ENCODE measurements at places on chromosomes 5 and 9.

- DNase-seq = no peak
Observed at GRCh38 chr5:174692381-174692780, 32.0 kb upstream of the MSX2 start.

- DNase-seq = no peak
Observed at GRCh38 chr9:72564479-72565281, 43.3 kb downstream of the TMC1 start.

DNA sequence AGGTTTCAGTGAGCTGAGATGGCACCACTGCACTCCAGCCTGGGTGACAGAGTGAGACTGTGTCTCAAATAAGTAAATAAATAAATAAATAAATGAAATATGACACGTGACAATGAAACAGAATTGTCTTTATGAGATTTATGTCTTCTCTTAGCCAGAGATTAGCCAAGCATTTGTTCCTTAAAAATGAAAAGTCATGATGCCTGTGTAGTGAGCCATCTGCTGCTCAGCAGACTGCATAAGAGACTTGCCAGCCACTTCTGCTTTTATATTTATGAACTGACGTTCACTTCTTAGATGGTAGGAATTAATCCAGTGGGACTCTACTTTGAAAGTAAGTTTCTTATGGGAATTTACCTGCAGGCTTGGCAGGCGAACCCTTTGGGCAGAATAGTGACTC lies 227.4 kb downstream of the NR3C1 start:
- no peak for DNase-seq

- no peak for DNase-seq
Observed at GRCh38 chr9:115058684-115059315, 59.2 kb downstream of the TNC start.

DNA sequence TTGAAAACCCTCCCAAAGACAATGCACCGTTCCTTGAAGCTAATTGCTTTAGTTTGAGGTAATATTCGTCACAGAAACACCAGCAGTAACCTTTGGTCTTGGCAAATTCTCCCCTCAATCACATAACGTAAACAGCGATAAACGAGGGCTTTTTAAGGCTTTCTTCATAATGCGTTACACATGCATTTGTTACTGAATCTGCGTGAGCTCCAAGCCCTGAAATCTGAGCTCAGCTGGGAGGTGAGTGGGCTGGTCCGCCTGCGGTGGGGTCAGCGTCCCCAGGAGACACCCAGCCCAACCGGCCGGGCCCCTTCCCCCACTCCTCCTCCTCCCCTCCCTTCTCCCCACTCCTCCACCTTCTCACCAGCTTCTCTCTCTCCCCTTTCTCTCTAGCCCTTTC lies 91.1 kb downstream of the BARX1 start:
- no peak for DNase-seq

GRCh38 chr5:91132550-91132949 lies 250.6 kb downstream of the ARRDC3 start:
- no peak for DNase-seq

GRCh38 chr9:129716091-129716490 lies 36.8 kb downstream of the PTGES start:
- DNase-seq = no peak

- DNase-seq = no peak
Observed at GRCh38 chr9:17433526-17433925, 145.3 kb upstream of the SH3GL2 start.

DNA sequence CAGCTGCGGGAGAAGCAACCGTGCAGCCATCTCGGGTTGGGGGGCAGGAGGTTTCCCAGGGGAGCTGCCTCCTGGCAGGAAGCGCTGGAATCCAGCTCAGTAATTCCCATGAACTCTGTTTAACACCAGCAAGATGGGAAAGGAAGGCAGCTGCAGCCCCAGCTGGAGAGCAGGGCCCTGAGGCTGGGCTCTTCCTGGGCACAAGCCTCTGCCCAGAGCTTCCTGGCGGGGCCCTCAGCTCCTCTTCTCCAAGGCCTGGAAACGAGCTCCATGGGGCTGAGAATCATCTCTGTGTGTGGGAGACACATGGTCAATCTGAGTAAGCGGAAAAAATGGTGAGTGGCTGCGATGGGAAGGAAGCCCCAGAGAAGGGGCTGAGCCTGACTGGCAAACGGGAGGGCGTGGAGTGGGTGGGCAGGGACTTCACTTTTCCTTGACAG lies 6.3 kb downstream of the MRPL36 start:
- DNase-seq = peak; percentile 48

GRCh38 chr5:35415309-35415708 lies 185.0 kb upstream of the PRLR start:
- no peak for DNase-seq

DNA sequence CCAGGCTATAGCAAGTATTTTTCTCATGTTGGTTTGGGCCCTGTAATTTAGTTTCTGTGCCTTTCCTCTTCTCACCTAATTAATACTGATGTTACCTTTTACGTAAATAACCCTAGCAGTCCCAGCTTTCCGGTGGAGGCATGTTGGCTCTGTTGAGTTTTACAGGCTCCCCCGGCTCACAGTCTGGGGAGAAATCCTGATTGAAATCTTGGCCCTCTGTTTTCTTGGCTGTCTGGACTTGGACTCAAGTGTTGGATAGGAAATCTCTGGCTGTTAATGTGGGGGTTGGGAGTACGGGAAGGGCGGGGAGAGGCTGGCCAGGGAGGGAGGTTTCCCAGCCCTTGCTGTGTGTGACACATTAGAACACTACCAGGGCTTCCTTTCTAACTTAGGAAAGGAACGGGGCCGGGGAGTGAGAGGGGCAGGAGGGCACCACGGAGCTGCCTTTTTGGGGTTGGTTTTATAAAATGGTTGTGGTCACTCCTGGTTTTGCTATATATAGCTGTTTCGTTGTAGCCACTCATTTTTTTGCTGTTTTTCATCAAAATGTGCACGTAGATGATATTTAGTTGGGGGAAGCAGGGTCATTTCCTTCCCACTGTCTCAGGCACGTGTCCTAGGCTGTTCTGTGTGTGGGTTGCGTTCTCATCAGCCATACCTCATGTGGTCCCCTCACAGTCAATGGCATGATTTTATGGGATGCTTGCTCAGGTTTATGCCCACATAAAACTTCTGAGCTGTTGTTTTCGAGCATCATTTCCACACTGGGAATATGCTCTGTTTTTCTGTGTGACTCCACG lies 11.0 kb downstream of the TRIO start:
- DNase-seq = no peak

GRCh38 chr5:118616281-118616680 lies 372.1 kb downstream of the DTWD2 start:
- DNase-seq = no peak

- peak; percentile 78 for DNase-seq
Observed at GRCh38 chr5:141960449-141961323, 2.7 kb upstream of the PCDH12 start.

DNA sequence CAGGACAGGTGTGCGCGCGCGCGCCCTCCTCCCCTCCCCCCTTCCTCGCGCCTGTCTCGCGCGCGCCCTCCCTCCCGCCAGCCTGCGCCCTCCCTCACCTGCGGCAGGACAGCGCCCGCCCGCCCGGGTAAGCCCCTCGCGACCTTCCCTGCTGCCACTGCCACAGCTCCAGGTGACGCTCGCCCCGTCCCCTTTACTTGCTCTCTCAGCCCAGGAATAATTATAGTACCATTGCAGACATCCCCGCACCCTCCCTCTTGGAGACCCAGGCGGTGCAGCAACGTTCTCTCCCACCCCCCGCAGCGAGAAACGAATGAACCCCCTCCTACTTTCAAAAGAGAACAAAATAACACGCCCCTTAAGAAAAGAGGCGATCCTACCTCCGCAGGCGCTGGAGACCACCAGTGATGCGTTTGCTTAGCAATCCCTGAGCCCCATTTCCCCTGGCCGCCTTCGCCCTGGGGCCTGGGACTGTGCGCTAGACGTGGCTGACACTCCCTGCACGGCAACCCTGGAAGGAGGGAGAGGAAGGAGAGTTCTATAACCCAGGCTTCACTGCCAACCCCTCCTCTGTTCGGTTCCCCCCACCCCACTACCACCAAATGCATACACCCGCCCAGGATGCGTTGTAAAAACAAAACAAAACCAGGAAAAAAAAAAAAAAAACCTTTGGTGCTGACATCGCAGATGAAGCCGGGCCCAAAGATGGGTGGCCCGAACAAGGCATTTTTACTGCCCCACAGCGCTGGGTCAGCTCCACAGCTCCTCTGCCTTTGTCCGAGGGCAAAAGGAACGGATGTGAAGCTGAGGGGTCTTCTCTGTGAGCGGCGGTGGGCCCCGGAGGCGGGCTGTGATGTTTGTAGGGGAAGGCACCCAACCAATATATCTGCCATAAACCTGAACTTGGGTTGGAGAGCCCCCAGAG lies 5.6 kb upstream of the PURA start:
- no peak for DNase-seq

GRCh38 chr5:139133282-139133681 lies 64.9 kb downstream of the SIL1 start:
- no peak for DNase-seq

- DNase-seq = peak; percentile 9
Observed at GRCh38 chr5:74631081-74631953, 9.2 kb downstream of the ENC1 start.

- DNase-seq = no peak
Observed at GRCh38 chr5:65913519-65913918, 12.9 kb upstream of the ERBIN start.

GRCh38 chr9:129111528-129112151 lies 425 bp downstream of the PTPA start:
- peak; percentile 14 for DNase-seq

DNA sequence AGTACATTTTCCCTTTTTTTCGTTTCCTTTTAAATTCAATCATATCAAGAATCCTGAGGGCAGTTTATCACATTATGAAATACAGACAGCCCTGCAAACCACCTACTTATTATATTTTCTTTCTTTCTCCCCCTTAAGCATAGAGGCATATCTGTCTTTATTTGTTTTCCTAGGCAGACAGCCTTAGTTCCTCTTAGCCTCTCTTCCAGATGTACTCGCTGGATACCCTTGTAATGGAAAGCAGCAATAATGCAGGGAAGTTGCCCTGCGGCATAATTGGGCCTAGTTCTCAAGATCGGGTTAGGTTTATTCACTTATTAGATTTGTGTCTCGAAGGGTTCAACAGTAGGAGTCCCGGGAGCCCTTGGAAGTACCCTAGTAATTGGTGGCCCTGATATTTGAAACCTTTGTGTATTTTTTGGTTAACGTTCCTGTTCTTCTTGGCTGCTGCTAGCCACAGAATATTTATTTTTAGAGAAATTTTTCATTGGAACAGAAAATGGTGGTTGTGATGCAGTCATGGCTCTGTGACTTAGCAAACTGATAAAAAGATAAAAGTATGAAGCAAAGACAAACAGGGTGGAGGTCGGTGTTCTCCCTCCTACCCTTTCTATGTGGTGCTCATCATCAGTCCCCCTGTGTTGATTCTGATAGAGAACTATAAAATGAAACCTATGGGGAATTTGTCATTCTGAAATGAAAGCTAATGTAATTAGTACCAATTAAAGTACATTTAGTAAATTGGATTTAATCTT lies 6.4 kb downstream of the TLE4 start:
- no peak for DNase-seq

DNA sequence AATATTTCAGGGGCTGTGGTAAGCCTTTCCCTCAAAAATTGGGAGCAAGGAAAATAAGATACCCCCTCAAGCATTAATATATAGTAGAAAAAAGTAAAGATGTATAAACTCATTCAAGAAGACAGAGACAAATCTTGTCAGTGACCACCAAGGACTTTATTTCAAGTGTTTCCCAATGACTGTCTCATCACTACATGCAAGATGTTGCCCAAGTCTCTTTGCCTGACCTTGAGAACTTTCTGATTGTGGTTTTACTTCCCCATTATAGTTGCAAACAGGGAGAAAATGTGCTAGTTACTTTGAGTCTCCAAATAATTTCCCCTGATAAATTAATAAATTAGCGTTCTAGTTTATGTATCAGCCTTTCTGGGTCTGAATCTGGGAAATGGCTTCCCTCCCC lies 4.0 kb upstream of the SLC46A2 start:
- no peak for DNase-seq

DNA sequence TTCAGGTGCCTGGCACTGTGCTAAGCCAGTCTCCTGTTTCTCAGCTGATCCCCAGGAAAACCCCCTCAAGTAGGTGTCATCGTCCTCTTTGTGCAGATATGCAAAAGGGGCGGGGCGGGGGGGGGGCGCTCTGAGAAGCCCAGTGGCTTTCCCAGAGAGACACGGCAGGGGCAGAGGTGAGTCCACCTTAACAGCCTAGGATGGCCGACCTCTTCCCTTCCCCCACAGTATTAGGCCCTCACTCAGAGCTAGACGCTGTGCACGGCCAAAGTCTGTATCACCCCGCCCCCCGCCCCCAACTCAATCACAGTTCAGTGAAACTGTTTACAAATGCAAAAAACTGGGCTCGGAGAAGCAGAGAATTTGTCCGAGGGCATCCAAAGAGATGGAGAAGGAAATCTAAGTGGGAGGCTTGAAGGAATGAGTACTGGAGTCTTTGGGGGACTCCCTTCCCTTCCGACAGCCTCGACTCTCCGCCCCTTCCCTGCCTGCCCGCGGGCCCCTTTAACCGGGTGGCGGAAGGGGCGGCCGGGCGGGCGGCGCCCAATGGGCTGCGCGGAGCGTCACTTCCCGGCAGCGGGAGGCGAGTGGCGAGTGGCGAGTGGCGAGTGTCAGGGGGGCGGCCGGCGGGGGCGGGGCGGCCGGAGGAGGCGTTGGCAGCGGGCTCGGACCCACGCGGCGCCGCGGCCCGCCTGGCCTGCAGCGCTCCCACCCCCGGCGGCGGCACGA lies at the start of gene ERGIC1:
ERGIC1 (plus strand) TSS at position 566 of the 729 bp plus-strand sequence; CDS start at position 729, 163 bp downstream.
- DNase-seq = peak; percentile 71

DNA sequence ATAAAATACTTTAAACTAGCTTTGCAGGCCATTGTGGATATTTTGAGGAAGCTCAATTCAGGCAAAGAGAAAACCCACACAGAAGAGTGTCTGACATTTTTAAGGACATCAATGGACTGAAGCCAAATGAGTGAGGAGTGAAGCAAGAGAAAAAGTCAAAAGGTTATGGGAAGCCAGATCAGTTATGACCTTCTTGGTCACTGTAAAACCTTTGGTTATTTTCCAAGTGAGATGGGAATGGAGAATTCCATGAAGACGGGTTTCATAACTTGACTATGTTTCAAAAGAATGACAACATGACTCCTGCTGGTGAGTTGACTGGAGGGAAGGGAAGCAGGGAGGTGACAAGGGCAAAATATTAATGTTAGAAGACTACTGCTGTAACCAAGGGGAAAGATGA lies 585.2 kb downstream of the EFNA5 start:
- no peak for DNase-seq

DNA sequence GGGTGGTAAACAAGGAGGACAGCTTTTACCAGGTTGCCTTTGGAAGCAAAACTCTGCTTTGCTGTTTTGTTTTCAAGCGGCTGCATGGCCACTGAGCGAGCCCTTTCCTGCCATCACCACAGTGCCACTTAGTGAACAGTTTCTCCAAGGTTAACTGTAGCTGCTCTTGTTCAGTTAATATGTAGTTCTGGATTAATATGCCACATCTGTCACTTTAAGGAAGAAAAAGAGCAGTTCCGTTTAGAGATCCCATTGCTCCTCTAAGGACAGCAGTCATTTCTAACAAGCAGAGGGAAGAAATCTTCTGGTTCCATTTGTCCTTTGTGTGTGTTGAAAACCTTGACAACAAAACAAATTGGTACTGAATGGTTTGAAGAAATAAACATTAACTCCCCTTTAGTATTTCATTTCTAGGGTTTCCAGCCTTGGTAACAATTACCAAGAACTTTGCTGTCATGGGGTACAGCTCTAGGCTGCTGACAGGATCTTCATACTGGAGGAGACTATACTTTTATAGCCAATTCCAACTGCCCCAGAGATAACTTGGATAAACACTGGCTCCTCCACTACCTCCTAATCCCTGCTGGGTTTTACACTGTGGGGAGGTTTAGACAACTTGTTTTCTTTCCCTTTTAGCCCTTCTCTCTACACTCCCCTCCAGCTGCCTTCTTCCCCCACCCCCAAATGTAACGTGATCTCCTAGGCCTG lies 10.3 kb upstream of the ABL1 start:
- DNase-seq = no peak
